GM10248 (cell line): ENCODE measurements at places on chromosomes 5 and 9.

DNA sequence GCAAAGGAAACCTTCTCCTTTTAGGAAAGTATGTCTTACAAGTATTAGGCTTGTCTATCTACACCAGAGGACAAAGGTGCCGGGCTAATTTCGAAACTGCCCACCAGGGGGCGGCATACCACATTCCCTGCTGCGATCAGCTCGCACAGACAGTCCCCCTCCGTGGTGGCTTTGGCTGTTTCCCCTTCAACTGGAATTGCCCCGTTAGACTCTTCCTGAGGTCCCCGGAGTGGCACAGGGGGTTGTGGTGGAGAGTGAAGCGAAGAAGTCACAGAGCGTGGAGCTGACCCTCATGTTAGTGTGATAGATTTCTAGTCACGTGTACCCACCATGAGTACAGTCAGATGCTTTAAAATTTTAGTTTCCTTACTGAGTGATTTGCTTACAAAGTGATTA, 17.5 kb downstream of the PTTG1 start:
- DNase-seq: peak; percentile 63

DNA sequence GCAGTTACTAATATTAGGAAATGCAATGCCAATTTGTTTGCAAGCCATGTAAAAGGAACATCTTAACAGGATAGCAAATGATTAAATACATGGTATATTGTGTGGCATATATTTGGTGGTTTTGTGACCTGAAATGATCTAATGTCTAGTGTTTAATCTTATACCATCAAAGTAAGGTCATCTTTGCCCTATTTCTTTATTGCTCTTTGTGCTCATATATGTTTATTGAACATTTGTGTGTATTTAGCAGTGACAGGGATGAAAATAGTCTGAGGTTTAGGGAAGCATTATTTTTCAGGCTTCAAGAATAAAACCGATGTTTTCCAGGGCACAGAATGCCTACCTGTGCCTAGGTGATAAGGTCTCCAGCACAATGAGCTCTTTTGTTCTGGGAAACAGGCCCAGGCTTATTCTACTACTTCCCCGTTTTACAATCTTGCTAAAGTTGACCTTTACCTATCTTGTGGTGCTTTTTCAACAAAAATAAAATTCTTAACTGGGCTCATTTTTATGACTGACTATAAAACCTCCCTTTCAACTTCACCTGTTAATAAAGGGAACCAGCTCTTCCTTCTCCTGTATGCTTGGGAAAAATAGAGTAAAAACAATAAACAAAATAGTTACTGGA, 105.6 kb upstream of the ANKH start:
- no peak for DNase-seq

GRCh38 chr5:133470841-133471240, 141.5 kb downstream of the FSTL4 start:
- DNase-seq: no peak

DNA sequence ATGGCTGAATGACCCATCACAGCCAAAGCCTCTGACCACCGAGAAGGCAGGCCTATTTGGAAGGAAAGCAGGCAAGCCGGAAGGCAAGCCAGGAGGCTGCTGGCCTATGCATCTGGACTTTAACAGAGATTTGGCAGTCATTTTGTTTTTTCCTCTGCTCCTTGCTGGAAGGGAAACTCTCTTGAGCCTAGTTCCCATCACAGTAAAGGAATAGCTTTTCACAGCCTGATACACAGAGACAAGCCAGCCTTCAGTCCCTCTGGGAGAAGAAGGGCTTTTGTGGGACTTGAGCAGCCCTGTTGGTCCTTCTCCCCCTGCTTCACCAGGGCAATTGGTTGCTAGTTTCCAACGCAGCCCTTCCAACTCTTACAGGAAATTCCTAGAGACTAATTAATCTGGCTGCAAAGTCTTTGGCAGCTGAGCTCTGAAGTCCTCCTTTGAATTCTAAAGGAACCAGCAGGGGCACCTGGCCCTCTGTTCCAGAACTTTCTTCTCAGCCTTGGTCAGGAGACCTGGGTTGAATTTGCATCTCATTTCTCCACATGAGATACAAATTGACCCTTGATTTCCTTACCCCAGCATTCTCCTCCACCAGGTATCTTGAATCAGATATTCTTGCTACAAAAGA, 157.3 kb upstream of the EPB41L4A start:
- DNase-seq: no peak

- DNase-seq: no peak
Observed at GRCh38 chr9:26462213-26462612, 430.4 kb downstream of the CAAP1 start.

- peak; percentile 20 for DNase-seq
Observed at GRCh38 chr5:44952376-44952775, 143.6 kb downstream of the MRPS30 start.

GRCh38 chr9:89486681-89487080, 11.2 kb downstream of the SEMA4D start:
- DNase-seq: no peak

DNA sequence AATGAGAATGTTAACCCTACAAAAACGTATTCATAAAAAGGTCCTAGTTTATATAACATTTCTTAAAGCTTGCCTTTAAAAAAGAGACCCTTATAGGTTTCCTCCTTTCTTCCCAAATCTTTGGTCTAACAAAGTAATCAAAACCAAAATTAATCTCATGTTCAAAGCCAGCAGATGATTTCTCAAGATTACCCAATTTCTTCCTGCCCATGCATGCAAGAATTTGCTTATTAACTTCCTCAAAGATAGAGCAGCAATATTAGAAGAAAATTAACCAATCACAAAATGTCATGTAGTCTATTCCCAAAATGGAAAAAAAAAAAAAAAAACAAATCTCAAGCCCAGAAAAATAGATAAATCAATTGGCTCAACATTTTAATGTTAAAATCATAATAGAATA, 114.9 kb downstream of the MLLT3 start:
- no peak for DNase-seq

DNA sequence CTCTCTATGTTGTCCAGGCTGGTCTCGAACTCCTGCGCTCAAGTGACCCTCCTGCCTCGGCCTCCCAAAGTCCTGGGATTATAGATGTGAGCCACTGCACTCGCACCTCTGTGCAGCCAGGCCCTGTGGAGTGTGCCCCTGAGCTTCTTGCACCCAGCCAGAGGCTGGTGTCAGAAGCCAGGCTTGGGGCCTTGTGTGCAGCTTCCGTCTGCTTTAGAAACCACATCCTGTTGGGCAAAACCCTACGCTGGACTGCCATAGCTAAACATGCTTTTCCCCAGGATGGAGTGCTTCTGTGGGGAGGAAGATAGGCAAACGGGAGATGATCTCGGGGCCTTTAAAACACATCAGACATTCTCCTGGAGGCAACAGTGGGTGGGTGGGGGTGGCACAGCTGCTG, 40.1 kb downstream of the PRRT1B start:
- DNase-seq: no peak

DNA sequence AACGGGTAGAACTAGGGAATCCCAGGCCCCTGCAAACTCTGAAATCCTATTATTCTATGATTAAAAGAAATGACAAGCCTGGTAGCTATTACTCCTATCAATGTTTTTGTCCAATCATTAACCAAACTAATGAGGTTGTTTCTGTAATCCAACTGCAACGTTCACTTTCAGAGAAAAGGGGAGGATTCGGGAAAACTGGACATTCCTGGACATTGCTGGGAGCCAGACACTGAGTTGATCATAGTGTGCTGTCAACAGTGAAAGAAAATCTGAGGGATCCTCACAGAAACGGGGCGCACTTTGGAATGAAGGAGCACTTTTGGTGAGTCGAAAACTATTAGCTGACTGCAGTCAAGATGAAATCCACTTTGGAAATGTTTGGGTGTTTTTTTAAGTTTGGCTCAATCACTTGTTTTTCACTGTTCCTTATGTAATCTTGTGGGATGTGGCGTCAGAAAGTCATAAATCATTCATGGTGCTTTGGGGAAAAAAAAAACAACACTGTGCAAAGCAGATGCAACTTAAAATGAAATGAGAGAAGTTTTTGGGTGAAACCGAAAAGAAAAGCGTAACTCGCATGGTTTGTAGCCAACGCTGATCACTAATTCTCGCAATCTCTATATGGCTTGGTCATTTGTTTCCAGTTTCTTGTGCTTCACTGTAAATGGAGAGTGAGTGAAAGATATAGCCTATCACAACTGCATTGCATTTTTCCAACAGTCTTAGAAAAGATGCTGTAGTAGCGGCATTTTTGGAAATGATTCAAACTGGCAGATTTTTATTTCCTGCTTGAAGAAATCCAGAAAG, 51.2 kb upstream of the ADRA1B start:
- peak; percentile 32 for DNase-seq

- DNase-seq: no peak
Observed at GRCh38 chr5:9818340-9818845, 188.2 kb upstream of the TAS2R1 start.

DNA sequence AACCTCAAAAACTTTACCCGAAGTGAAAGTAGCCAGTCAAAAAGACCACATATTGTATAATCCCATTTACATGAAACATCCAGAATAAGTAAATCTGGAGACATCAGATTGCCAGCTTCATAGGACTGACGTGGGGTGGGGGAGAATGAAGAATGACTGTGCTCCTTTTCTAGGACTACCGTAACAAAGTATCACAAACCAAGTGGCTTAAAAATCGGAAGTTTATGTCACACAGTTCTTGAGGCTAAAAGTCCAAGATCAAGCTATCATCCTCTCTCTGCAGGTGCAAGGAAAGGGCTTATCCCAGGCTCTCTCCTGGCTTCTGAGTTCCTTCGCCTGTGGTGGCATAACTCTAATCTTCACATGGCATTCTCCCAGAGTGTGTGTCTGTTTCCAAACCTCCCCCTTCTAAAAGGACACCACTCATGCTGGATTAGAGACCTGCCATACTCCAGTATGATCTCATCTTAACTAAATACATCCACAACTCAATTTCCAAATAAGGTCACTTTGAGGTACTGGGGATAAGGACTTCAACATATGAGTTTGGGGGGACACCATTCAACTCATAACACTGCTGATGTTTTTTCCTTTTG, 25.5 kb downstream of the ADAM19 start:
- DNase-seq: no peak

DNA sequence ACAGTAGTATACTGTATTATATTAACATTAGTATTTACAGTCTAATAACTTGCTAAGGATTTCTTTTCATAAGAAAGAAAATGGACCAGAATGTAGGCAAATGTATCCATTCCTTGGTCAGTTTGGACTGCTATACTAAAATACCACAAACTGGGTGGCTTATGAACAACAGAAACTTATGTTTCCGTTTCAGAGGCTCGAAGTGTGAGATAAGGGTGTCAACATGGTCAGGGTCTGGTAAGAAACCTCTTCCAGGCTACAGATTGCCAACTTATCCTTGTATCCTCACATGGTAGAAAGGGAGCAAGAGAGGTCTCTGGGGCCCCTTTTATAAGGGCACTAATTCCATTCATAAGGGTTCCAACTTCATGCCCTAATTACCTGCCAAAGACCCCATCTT, 9.2 kb upstream of the ESM1 start:
- DNase-seq: no peak

DNA sequence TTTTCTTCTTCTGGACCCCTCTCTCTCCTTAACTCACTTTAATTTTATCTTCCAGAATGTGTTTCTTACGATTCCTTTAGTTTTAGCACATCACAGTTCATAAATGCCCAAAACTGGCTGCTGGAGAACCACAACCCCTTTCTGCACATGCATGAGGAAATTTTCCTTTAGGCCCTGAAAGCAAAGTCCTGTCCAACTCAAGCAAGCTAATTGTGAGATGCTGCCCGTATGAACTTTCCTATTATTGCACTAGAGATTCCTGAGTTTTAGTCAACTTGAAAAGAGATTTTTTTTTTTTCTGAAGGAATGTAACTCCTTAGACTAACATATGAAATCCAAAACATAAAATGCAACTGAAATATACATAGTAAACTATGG, 52.1 kb upstream of the DAB2 start:
- DNase-seq: no peak

DNA sequence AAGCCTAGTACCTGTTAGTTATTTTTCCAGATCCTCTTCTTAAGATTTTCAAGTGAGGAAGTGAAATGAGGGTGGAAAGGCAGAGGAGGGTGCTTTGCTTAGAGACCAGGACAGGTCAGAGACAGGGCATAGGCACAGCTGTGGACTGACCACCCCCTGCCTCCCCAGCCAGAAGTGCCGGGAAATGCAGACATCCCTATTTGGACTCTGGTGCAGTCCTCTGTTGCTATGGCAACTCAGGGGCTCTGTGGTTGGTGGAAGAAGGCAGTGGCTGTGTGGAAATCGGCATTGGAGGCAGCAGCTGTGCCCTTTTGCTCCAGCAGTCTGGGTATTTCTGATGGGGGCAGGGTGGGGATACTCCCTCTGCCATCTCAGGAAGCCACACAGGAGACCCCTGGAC, 43.3 kb upstream of the NDFIP1 start:
- no peak for DNase-seq

- no peak for DNase-seq
Observed at GRCh38 chr5:112668016-112668415, 69.7 kb upstream of the APC start.

DNA sequence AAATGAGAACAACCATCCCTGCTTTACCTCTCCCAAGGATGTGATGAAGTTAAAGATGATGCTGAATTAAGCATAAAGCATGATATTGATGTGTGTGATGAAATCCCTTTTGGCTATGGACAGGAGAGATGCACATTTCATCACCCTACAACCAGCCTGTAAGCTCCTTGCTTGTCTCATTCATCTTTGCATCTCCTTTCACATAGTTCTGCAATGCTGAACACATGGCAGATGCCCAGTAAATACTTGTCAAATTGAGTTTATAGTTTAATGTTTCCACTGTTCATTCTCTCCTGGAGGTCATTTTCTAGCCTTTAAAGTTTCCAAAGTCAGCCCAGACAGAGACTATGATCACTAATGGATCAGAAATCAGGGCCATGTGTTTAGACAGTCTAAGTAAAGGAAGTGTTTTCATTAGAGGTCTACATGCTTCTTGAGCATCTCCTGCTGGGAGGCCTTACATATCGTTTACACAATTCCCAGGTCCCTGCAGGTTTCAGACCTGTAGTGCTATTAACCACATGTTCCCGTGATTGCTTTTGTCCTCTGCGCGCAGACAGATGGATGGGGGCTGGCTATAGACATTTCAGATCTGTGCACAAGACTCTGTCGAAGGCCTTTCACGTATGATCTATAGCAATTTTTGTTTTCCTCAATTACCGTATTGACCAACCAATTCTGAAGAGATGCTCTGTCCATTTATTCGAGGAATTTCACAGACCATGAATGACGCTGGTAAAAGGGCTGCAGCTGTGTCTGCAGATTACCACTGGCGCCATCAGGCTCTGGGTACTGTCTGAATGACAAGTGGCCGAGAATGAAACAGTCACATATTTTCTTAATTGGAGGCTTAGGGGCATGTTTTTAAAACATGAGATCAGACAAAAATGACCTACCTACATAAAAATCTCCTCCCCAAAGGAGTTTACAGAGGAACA, 49.0 kb upstream of the CKMT2 start:
- no peak for DNase-seq
